ENCODE measurements at places on chromosomes 4 and X. TPM values are rescaled to one million over a fixed set of nuclear protein-coding genes. Genes with fewer than 3 reads are reported as not detected.

DNA sequence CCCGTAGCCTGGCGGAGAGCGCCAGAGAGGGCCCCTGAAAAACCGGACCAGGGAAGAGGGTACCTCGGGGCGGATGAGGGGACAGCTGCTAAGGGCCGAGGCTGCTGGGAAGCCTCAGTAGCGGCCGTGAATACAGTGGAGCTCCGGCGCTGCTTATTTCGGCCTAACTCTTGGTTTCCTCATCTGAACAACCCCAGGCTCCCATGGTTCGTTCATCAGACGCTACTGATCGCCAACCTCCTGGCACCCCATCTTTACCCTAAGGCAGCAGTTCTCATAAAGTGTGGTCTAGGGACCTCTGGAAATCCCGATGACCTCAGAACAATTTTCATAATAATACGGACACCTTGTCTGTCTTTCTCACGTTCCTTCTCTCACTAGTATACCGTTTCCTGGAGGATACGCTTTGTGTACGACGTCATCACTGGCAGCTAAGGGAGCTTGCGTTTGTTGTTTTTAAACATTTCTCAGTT, 645 bp upstream of the RAB28 start:
- no peak for DNase-seq

The FAM9C gene
- not detected for total RNA-seq

DNA sequence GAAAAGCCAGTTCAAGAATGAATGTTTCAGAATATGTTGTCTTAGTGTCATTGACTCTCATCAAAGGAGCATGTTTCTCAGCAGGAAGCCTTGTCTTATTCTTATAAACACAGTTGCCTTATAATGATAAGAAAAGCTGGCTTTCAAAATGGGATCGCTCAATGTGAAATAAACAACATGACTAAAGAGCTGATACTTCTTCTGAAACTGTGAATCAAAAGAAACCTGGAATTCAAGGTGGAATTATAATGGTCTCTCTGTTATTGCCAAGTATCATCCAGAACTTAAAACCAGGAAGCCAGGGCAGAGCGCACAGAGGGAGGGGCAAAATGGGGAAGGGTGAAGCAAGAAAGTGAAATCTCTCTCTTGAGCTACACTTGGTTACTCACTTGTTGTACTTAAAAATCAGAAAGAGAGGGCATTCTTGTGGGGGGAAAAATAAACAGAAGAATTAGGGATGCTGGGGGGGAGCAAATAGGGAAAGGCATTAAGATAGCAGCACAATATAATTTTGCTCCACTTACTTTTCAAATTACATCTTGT, 270.0 kb downstream of the MAPK10 start:
- no peak for DNase-seq

DNA sequence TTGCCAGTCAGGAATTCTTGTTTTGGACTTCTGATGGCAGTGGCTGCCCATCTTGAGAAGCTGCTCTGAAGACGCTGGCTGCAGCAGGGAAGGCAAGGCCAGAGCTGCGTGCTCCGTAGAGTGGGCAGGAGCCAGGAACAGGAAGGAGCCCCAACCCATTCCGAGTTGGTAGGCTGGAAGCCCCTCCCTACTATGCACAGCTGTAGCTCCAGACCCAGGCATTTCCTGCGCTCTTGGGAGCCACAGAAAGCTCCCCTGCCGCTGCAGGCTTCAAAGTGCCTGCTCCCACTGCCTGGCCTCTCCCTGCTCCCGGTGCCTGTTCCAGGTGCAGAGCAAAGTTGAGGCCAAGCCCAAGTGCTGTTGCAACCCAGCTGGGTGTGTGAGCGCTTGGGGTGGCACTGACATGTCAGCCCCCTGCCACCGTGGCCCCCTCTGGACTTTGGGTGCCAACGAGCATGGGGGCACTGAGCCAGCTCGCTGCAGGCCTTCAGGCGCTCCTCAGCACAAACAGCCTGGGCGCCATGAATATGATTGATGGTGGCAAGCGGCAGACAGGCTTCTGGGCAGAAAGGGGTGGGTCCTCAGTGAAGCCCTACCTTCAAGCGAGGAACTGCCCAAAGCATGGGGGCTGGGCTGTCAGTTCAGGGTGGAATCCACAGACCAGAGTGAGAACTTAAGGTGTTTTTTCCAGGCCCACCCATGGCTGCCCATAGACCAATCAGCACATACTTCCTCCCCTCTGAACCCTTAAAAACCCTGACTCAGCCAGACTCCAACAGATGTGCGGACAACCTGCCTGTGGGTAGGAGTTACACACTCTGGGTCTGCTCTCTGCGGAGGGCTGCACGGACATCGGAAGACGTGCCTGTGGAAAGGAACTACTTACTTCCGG, 677.2 kb upstream of the INTU start:
- no peak for DNase-seq

DNA sequence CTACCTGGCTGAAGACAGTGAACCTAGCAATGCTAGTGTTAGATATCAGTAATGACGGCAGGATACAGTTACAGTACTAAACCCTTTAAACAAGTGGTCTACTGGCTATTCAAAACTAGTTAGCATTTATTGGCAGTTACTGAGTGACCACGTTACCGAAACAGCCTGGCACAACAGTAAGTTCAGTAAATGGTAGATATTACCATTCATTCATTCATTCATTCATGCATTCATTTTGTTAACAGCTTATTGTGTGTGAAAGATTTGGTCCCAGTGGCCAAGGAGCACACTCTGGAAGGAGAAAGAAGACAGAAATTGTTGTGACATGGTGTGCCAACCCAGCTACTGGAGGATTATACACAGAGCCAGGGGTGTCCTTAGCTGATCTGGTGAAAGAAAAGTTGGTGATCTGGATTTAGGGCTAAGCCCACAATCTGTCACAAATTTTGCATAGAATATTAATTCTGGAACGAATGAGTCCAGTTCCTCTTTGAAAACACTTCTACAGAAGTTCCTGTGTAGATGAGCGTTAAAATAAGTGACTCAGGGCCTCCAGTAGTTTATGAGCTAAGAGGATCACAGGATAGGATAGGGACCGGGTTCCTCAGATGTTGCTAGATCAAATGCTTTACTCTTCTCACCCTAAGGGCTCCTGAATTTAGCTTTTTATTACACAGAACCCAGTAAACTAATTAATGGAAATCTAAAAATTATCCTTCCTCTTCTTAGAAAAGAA, 179.1 kb downstream of the CBR4 start:
- DNase-seq, result no peak

- DNase-seq, result no peak
Observed at GRCh38 chrX:153307276-153308178, 14.0 kb downstream of the PNMA6F start.

The SASH3 gene
- total RNA-seq, result 4.5 TPM

The CTAG1B gene
- not detected for total RNA-seq

- DNase-seq, result no peak
Observed at GRCh38 chrX:18996536-18996935, 12.6 kb upstream of the PHKA2 start.

The HAND2 gene
- total RNA-seq, result 131 TPM

- DNase-seq, result peak; percentile 100
Observed at GRCh38 chr4:48340965-48341775, at the start of gene SLAIN2. Gene SLAIN2, plus strand, starts transcription at chr4:48341529. Its CDS starts 211 bp downstream, at chr4:48341740.

DNA sequence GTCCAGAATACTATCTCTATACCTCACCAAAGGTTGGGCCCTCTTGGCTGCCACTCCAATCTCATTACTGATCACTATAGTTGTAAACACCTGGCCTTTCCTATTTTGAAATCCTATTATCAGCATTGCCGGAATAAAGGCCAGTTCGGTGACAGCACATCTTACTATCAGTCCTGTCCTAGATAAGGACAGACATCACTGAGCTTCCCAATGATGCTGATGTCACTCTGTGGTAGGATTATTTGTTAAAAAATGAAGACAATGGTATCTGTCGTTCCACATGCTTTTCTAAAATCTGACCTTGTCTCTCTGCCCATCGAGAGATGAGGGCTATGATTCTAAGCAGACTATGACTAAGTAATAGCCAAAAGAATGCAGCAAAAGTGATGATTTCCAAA, 260.4 kb downstream of the PDGFC start:
- DNase-seq, result no peak

- no peak for DNase-seq
Observed at GRCh38 chr4:159041054-159042034, 61.5 kb upstream of the RAPGEF2 start.

GRCh38 chr4:93466446-93466845, 362.1 kb upstream of the ATOH1 start:
- no peak for DNase-seq

- DNase-seq, result peak; percentile 89
Observed at GRCh38 chrX:50638123-50638522, 167.5 kb upstream of the DGKK start.

- DNase-seq, result peak; percentile 76
Observed at GRCh38 chr4:1233641-1234308, 15.2 kb downstream of the CTBP1 start.

DNA sequence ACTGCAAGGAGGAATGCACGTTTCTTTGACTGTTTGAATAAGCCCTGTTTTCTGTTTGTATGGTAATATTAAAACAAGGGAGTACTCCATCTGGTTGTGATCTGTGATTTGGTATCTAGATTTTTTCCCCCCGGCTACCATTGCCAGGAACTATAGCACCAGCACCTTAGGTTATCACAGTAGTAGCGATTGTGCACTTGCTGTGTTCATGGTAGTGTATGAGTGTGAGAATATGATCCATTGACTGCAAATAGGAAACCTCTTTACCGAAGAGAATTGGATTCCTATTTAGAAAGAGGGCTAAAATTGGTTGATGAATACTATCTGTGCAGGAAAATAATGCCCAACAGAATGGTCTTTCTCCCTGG, 69.9 kb downstream of the LARP7 start:
- no peak for DNase-seq

- DNase-seq, result no peak
Observed at GRCh38 chr4:163680386-163681098, 186.1 kb downstream of the TMA16 start.

DNA sequence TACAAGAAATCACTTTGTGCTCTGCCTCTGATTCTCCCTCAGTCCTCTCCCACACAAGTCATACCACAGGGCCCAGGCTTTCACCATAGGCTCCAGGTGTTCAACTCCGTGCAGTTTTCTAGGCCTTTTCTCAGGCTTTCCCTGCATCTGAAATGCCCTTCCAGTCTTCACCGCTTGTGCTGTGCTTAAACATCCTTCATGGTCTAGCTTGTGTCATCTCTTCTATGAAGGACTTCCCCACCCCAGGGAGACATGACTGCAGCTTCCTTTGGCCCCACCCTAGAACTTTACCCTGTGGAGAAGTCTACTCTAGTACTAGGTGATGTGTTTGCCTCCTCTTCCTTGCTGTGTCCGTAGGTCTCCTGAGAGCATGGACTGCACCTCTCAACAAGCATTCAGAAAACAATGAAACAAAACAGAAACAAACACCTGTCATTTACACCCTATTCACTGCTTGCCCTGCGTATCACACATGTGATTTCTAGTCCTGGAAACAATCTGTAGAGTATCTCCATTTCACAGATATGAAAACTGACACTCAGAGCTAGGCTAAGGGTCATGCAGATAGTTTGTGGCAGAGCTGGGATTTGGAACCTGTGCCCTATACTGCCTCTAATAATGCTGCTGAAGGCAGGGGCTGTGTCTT, 22.7 kb upstream of the LEF1 start:
- no peak for DNase-seq

DNA sequence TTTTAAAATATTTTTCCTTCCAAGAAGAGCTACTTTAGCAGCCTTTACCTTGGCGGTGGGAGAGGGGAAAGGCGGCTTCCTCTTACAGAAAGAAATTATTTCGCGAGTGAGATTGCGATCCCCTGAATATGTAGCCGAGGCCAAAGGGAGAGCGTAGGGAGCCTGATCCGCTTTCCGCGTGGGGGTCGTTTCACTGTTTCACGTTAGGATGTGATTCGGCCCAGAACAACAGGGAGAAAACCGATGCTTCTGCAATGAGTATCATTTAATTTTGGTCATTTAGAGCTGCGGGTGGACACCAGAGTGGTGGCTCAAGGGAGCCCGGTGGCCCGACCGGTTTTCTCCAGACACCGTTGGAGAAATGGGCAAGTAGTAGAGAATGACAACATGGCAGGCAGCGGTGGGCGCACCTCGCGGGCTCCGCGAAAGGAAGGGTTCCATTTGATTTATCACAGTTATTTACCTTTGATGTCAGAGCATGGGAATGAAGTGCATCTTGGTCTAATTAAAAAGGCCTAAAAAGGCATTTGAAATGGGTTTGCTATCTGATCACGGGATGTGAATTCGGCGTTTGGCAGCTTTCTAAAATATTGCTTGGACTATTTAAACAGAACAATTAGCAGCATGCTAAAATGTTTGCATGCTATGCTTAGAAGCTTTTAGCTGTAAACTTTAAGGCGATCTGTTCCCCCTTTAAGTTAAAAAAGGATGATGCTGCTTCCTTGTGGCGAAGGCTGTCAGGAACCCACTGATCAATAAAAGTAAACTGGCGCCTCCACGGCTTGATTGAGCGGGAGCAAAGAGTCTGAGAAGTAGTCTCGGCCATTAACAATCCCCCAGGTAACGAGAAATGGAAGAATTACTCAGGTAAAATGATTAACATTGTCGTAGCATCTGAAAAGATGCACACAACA, 2.0 kb upstream of the PCDH19 start:
- no peak for DNase-seq

GRCh38 chr4:947491-947971, 15.3 kb downstream of the TMEM175 start:
- DNase-seq, result peak; percentile 39

DNA sequence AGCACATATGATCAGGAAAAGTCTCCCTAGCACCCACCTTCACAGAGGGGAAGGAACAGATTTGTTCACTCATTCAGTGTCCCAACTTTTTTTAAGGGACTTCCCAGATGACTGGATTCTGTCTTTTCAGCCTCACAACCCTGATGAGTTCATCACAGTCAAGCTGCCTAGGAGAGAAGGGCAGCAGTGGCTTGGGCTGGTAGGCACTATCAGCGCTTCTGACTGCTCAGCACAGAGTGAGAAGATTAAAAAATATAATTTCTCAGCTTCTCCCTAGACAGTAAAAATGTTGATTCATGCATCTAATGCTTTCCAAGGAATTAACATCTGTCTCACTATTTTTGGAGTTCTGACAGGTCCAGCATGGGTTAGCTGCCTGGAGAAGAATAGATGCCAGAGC, 328.2 kb downstream of the DTHD1 start:
- no peak for DNase-seq

The IL13RA1 gene
- total RNA-seq, result 24.8 TPM

The DMRTC1B gene
- not detected for total RNA-seq

GRCh38 chr4:150181536-150181935, 103.3 kb downstream of the DCLK2 start:
- no peak for DNase-seq

- peak; percentile 87 for DNase-seq
Observed at GRCh38 chr4:118927974-118928373, 39.3 kb downstream of the SYNPO2 start.

GRCh38 chrX:49838374-49838773, 9.3 kb downstream of the PAGE4 start:
- no peak for DNase-seq

All from right cardiac atrium (tissue), 5 donors.